Fibroblast of skin of abdomen (primary cell): ENCODE measurements at places on chromosomes 4 and X.

DNA sequence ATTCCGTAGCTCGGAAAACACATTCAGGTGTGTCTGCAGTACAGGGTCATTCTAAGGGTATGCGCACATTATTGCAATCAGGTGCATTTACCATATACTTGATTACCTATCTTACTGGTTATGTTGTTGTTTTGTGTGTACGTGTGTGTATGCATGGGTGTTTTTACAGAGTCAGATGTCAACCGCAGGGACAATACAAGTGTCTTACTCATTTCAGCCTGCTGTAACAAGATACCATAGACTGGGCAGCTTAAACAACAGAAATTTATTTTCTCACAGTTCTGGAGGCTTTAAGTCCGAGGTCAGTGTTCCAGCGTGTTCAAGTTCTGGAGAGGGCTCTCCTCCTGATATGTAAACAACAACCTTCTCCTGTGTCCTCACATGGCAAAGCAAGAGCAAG is 316.7 kb downstream of the DMD start:
- no peak for DNase-seq

DNA sequence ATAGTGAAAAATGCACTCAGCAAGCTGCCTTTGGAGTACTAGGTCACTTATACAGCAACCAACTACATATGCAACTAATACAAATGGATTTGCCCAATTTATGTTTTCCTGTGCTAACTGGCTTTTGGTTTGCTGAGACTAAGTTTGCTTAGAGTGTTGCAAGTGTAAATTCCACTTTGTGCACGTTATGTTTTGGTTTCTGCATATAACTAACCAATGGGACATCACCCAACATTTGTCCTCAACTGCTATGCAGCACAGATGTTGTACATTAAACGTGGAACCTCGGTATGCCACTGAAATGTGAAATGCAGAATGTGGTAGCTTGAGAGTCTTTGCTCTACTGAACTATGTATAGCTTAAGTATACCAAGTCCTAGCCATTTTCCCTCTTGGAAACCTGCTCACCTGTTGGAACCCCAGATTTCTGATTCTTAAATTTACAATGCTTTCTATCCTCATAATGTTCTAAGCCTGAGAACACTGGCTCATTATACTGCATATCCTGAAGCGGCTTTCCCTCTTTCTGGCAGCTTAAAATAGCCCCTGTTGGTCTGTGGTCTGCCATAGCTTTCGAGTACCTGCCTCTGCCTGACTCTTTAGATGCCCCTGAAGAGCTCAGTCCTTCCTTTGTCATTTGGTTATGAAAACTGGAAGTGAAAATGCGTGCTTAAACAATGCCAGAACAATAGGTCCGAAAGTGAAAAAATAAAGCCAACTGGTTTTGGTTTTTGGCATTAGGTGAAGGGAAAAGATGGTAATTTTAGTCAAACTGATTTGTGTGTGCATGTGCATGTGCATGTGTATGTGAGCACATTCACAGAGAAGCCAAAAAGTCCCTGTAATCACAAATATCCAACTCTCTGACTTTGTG is 158.0 kb downstream of the SH2D1A start:
- DNase-seq: peak; percentile 82

GRCh38 chrX:40646489-40647306 is 663 bp downstream of the CXorf38 start:
- peak; percentile 14 for DNase-seq

DNA sequence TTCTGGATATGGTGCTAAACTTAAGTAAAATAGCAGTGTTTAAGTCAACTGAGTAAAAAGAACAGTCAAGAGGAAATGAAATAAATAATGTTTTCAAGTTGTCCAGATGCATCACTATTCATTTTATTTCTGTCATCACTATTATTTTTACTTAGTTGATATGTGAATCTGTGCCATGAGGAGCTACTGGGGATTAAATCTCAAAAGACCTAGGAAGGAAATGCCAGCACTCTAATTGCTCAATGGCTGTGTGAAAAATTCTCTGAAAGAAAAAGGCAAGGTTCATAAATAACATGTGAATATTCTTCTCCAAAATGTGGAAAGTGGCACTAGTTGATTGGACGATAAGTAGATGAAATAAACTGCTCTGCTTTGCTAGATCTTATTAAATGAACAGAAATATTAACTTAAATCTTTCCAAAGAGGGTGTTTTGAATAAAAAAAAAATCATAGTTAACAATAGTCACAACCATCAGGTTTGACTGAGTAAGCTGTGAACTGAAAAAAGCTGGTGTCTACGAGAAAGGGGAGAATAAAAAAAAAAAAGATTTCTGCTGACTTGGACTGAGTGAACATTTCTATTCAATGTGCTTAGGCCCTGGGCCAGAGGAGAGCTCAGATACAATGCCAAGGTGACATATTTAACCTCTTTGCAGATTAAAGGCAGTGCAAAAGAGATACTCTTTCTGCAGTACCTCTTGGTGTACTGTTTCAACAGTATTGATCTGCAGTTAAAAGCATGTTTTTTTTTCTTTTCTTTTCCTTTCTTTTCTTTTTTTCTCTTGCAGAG is 1.6 kb downstream of the SPARCL1 start:
- no peak for DNase-seq

DNA sequence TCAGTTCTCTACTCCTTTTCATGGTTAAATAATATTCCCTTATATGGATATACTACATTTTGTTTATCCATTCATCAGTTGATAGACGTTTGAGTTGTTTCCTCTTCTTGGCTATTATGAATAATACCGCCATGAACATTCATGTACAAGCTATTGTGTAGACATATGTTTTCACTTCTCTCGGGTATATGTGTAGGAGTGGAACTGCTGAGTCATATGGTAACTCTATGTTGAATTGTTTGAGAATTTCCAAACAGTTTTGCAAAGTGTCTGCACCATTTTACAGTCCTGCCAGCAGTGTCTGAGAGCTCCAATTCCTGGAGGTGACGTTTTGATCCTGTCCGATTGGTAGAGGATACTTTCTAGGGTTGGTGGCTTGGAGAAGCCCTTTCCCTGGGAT is 23.6 kb downstream of the PLAC1 start:
- peak; percentile 89 for DNase-seq

DNA sequence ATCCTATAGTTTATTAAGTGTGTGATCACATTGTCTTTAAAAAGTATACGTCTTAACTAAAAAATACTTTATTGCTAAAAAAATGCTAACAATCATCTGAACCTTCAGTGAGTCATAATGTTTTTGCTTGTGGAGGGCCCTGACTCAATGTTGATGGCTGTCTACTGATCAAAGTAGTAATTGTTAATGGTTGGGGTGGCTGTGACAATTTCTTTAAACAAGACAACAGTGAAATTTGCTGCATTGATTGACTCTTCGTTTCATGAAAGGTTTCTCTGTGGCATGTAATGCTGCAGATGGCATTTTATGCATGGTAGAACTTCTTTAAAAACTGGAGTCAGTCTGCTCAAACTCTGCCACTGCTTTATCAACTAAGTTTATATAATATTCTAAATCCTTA is 101.4 kb upstream of the IL15 start:
- no peak for DNase-seq

DNA sequence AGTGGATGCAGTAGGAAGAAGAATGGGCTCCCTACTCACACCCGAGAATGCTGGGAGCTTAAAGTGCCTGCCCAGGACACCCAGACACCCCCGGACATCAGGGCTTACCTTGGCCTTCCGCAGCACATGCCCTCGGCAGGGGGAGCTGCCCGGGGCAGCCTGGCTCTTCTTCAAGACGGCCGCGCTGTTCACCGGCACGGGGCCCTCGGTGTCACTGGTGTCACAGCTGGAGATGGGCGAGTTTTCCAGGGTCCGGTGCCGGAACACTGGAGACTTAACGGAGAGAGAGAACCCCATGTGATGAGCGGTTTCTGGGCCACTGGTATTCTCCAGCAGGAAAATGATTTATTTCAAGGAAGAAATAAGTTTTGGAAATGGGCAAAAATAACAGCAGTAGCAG is 170.9 kb downstream of the AFAP1 start:
- no peak for DNase-seq

GRCh38 chr4:109665783-109666485 is 37.3 kb downstream of the CASP6 start:
- no peak for DNase-seq

DNA sequence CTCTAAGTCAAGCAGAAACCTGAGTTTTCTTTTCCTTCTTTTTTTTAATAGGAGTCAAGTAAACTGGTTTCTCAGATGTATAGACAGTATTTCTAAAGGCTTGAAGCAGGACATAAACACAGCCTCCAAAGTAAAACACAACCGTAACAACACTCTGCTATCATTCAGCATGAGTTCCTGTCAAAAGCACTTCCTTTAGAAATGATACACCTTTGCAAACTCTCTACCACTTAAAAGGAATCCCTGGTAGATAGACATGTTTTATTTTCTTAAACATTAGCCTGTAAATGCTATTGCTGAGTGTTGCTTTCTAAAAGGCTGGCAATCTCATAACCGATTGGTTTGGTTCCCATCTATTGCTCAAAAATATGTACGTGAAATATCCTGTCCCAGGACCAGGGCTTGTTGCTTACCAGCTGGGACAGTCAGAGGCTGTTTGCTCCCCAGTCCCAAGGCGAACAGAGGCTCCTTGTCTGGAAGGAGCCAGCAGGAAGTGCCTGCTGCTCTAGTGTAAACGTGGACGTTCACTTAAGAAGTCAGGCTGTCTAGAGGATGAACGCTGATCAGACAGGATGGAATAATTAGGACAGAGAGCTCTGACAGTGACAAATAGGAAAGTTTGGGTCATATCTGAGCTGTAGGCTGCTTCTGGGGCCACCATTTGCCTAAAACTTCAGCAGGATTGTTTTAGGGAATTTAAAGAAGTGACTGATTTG is 173.9 kb upstream of the KLF3 start:
- peak; percentile 34 for DNase-seq

GRCh38 chrX:373641-374471 is 12.9 kb downstream of the PPP2R3B start:
- DNase-seq: peak; percentile 43

DNA sequence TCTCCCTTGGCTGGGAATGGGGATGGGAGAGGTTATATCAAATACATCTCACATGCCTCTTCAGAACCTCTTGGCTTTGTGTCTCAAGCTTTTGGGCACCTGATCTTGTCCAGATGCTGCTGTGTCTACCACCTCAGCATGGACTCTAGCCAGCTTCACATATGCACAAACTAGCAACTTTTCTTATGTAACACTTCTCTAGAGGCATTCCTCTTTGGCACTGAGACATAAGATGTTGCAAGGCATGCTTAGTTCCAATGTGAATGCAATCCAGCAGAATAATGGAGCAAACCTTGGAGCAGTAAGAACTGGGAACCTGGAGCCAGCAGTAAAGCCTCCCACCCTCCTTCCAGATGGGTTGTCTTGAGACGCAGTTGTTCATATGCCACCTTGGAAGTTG is 113.4 kb upstream of the TMEM47 start:
- DNase-seq: peak; percentile 14

DNA sequence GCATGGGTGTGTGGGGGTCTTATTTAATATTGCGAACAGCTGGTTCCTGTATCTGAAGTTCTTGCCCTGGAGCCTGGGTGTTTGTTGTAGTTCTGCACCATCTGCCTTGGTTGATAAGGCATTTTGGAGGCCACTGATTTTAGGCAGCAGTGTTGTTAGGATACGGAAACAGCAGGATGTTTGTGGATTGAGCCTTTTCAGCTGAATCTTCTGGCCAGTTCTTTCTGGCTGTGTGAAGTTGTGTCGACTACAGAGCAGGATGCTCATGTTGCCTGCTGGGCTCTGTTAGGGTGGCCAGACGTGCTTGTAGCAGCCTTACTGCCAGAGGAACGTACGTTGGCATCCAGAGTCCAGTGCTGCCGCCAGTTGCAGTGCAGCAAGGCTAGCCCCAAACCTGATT is 134.2 kb downstream of the PTTG2 start:
- no peak for DNase-seq

DNA sequence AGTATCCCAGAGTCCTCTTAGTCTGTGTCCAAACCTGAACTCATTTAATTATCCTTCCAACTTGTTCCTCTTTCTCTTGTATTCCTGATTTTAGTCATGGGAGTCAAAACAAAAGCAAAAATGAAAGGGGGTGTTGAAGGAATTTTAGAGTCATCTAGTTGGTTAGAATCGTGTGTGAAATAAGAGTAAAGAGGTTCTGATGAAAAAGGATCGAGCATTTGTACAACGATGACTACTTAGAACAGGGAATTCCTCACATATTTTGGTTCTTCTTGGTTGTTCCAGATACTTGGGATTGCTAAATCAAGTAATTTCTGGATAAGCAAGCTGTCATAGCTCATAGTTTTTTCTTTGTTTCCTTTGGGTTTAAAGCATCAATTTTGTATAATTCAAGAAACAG is 194.4 kb downstream of the BCOR start:
- peak; percentile 70 for DNase-seq

GRCh38 chr4:176323511-176324160 is 3.9 kb downstream of the SPCS3 start:
- DNase-seq: no peak

GRCh38 chr4:185838104-185838452 is 26.1 kb upstream of the SORBS2 start:
- DNase-seq: no peak
